ENCODE measurements at places on chromosomes 16 and 17.

DNA sequence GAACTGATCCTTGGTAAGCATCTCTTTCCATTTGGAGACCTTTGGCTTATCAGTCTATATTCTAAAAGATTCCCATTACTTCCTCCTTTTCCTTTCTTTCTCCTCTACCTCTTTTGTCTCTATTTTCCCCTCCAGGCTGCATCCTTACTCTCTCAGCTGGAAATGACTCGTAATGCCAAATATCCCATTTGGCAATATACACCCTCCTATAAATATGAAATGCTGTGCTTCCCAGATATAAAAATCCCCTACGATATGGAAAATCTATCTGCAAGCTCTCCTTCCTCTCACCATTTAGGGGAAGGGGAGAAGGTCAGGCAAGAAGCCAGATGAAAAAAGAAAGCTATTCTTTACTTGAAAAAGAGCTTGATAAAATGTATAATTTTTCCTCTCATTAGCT lies 39.9 kb downstream of the XPO6 start:
- peaks cover 49% of the 10 kb centered on the region for H3K4me1 ChIP-seq
- ATAC-seq: no peak
- no peaks in the 10 kb centered on the region for H3K27me3 ChIP-seq
- H3K27ac ChIP-seq: peak overlapping the region; percentile 74
- H3K4me3 ChIP-seq: no peak overlapping the region

DNA sequence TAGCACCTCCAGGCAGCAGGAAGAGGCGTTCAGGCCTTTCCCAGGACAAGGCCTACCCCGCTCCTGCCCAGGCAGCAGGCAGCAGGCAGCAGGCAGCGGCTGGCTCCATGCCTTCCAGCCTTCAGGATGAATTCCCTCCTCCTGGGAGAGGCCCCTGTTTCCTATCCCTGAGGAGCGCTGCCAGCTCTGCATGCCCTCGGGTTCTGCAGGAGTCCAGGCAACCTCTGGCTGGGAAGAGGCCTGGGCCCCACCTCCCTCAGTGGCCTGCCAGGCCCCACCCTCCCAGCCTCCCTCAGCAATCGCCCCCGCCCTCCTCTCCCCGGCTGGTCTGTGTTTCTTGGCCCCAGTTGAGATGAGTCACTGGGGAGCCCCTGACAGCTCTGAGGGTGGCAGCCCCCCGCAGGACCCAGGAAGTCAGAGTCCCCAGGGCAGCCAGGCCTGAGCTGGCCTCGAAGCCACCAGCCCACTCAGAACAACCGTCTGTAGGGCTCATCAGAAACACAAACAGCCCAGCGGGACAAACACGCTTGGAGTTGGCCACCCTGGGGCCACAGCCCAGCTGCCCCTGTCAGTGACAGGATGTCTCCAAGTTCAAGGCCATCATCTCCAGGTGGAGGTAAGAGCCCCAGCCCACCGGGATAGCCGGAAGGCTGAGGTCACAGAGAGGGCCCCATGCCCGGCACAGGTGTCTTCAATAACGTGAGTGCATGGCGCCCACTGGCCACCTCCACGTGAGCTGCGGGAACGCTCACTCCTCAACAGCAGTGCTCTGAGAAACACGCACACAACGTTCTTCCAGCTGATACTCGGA lies 39.5 kb upstream of the CIBAR2 start:
- no peak overlapping the region for H3K4me3 ChIP-seq
- H3K27me3 ChIP-seq: peaks cover 8% of the 10 kb centered on the region
- ATAC-seq: no peak
- H3K27ac ChIP-seq: no peak overlapping the region
- H3K4me1 ChIP-seq: peaks cover 10% of the 10 kb centered on the region

DNA sequence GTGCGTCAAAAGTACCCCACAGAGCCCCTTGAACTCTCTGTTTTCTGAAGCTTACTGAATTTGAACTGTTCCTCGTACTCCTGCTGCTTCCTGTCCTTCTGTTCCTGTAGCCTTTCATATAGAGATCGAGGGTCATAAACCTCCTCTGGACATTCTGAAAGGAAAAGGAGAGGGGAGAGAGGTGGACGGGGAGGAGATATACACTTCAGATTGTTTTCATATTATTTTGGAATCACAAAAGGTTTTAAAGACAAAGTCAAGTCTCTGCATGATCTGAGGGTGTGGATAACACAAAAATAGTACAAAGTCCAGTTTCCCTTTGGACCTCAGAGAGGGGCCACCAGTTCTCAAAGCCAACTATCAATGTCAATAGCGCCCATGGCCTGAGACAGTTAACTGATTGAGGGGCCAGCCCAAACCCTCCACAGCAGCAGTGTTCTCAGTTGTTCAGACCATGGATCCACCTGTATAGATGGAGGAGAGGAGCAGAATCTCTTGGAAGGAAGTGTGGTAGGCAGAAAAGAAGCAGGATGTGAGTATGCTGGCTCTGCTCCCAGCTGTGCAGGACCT lies 13.0 kb downstream of the PSME3IP1 start:
- H3K27ac ChIP-seq: no peak overlapping the region
- H3K4me3 ChIP-seq: no peak overlapping the region
- no peak for ATAC-seq
- no peaks in the 10 kb centered on the region for H3K4me1 ChIP-seq

- H3K27ac ChIP-seq: peak overlapping the region; percentile 87
- no peaks in the 10 kb centered on the region for H3K27me3 ChIP-seq
- no peaks in the 10 kb centered on the region for H3K36me3 ChIP-seq
- H3K4me3 ChIP-seq: peak overlapping the region; percentile 80
Observed at GRCh38 chr16:50244504-50245416, 21.6 kb upstream of the ADCY7 start.

GRCh38 chr16:22214889-22215288 lies 8.8 kb downstream of the EEF2K start:
- H3K36me3 ChIP-seq: peaks cover 19% of the 10 kb centered on the region
- ATAC-seq: no peak
- peaks cover 11% of the 10 kb centered on the region for H3K4me1 ChIP-seq
- peak overlapping the region; percentile 2 for H3K27ac ChIP-seq
- no peak overlapping the region for H3K4me3 ChIP-seq
- no peaks in the 10 kb centered on the region for H3K27me3 ChIP-seq

- H3K36me3 ChIP-seq: peaks cover 99% of the 10 kb centered on the region
- ATAC-seq: no peak
- peak overlapping the region; percentile 11 for H3K27ac ChIP-seq
- peaks cover 3% of the 10 kb centered on the region for H3K4me1 ChIP-seq
- H3K4me3 ChIP-seq: no peak overlapping the region
Observed at GRCh38 chr17:40130352-40131042, 8.7 kb downstream of the MSL1 start.

- H3K4me1 ChIP-seq: peaks cover 2% of the 10 kb centered on the region
- H3K27me3 ChIP-seq: no peaks in the 10 kb centered on the region
- H3K27ac ChIP-seq: no peak overlapping the region
- ATAC-seq: no peak
- no peak overlapping the region for H3K4me3 ChIP-seq
- H3K36me3 ChIP-seq: no peaks in the 10 kb centered on the region
Observed at GRCh38 chr17:77892469-77893143, 65.9 kb upstream of the TNRC6C start.

GRCh38 chr17:52030052-52030451 lies 128.5 kb downstream of the CA10 start:
- H3K36me3 ChIP-seq: no peaks in the 10 kb centered on the region
- no peak for ATAC-seq
- no peak overlapping the region for H3K27ac ChIP-seq
- H3K27me3 ChIP-seq: peaks cover 14% of the 10 kb centered on the region

DNA sequence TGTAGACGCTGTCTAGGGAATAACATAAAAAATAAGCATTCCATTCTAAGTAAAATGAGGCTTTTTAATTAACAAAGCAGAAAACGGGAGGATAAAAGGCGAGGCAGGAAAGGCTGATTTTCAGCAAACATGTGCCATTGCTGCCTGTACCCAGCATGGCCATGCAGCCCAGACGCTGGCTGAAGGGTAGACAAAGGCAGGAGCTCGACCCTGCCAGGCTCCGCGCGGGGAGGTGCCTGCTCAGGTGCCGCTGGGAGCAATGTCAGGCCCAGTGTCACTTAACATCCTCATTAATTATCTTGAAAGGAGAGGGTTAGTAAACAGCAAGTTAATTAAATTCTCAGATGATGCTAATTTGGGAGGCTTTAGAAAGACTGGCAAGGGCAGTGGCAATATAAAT lies 136.0 kb downstream of the ZFHX3 start:
- H3K27me3 ChIP-seq: peaks cover 4% of the 10 kb centered on the region
- no peak overlapping the region for H3K27ac ChIP-seq
- no peak overlapping the region for H3K4me3 ChIP-seq
- H3K4me1 ChIP-seq: no peaks in the 10 kb centered on the region

GRCh38 chr17:45289301-45290268 lies 27.2 kb downstream of the MAP3K14 start:
- peaks cover 29% of the 10 kb centered on the region for H3K4me1 ChIP-seq
- ATAC-seq: no peak
- H3K36me3 ChIP-seq: peaks cover 99% of the 10 kb centered on the region
- H3K4me3 ChIP-seq: no peak overlapping the region
- H3K27ac ChIP-seq: peak overlapping the region; percentile 44

- H3K36me3 ChIP-seq: peaks cover 43% of the 10 kb centered on the region
- H3K27me3 ChIP-seq: peaks cover 14% of the 10 kb centered on the region
- H3K4me1 ChIP-seq: peaks cover 11% of the 10 kb centered on the region
- peak; percentile 1 for ATAC-seq
Observed at GRCh38 chr16:75566758-75567255, 628 bp downstream of the GABARAPL2 start.

DNA sequence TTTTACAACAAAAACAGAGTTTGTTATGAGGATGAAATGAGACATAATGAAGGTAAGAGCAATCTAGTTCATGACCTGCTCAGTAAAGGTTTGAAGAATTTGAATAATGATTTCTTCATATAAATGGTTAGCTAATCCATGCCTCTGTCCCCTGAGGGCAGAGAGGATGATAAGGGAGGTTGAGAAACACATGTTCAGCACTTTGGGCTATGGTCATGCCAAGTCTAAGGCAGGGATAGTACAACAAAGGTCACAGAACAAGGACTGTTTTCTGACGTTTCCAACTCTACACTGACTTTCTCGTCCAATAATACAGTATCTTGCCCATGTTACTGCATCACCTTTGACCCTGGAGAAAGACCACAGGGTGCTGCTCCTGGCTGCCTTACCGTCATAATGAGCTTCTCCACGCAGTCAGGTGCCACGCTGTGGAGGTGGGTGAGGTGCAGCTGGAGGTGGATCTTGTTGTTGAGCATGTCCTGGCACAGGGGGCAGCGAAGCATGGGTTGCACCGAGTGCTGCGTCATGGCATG lies 236.7 kb downstream of the ZFHX3 start:
- H3K27me3 ChIP-seq: no peaks in the 10 kb centered on the region
- no peak overlapping the region for H3K4me3 ChIP-seq
- H3K4me1 ChIP-seq: no peaks in the 10 kb centered on the region
- H3K27ac ChIP-seq: no peak overlapping the region

- H3K27me3 ChIP-seq: peaks cover 7% of the 10 kb centered on the region
- H3K36me3 ChIP-seq: no peaks in the 10 kb centered on the region
- no peak overlapping the region for H3K4me3 ChIP-seq
- no peak for ATAC-seq
Observed at GRCh38 chr16:57696240-57696639, 1.6 kb downstream of the DRC7 start.

GRCh38 chr16:82936941-82937551 lies 310.3 kb downstream of the CDH13 start:
- ATAC-seq: no peak
- no peak overlapping the region for H3K4me3 ChIP-seq
- no peak overlapping the region for H3K27ac ChIP-seq
- peaks cover 14% of the 10 kb centered on the region for H3K27me3 ChIP-seq
- H3K36me3 ChIP-seq: no peaks in the 10 kb centered on the region

- peaks cover 6% of the 10 kb centered on the region for H3K27me3 ChIP-seq
- ATAC-seq: peak; percentile 59
- H3K4me3 ChIP-seq: no peak overlapping the region
- no peaks in the 10 kb centered on the region for H3K36me3 ChIP-seq
- no peaks in the 10 kb centered on the region for H3K4me1 ChIP-seq
Observed at GRCh38 chr17:8785547-8786413, 13.4 kb downstream of the MFSD6L start.

DNA sequence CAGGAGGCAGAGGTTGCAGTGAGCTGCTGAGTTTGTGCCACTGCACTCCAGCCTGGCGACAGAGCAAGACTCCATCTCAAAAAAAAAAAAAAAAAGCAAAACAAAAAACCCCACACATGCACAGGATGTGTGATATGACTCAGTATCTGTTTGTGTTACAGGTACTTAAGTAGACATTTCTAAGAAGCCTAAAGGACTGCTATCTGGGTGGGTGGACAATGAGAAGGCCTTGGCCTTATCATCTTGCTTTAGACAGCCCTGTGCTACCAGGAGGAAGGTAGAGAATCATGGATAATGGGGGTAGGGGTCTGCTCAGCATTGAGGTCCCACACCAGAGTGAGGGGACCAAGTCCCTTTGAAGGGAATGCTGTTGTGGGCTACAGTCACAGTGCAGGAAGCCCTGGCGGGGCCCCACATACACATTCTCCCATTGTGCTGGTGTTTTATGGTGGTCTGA lies 26.7 kb downstream of the PLD6 start:
- H3K27ac ChIP-seq: peak overlapping the region; percentile 97
- ATAC-seq: peak; percentile 71
- no peaks in the 10 kb centered on the region for H3K27me3 ChIP-seq

DNA sequence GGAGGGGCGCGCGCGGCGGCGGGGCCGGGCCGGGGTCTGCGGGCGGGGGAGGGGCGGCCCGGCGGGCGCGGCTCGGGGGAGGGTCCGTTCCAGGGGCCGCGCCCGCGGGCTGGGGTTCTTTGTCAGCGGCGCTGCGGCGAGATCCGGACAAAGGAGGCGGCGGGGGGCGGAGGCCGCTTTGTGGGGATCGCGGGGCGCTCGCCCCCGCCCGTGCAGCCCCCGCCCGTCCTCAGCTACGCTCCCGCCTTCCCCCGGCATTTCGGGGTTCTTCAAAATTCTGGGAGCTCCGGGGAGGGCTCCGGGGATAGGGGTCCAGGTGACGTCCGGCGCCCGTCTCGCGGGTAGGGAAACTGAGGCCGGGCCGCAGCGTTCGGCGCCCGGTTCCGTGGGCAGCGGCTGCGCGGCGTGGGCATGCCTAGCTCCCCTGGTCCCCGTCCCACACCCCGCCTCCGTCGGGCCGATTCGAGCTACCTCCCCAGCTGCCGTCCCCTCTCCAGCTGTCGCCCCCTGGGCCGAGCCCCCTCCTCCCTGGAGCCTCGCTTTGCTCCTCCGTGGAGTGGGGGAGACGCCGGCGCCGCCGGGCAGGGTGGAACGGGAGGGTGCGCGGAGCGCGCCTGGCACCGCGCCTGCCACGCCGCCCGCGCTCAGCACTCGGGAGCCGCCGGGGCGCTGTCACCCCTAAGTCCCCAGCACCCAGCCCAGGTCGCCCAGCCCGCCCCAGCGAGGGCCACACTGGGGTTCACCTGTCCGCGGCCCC lies 546 bp downstream of the SNN start:
- peaks cover 18% of the 10 kb centered on the region for H3K4me1 ChIP-seq
- H3K4me3 ChIP-seq: peak overlapping the region; percentile 79
- no peak overlapping the region for H3K27ac ChIP-seq
- ATAC-seq: no peak
- no peaks in the 10 kb centered on the region for H3K36me3 ChIP-seq
- no peaks in the 10 kb centered on the region for H3K27me3 ChIP-seq

DNA sequence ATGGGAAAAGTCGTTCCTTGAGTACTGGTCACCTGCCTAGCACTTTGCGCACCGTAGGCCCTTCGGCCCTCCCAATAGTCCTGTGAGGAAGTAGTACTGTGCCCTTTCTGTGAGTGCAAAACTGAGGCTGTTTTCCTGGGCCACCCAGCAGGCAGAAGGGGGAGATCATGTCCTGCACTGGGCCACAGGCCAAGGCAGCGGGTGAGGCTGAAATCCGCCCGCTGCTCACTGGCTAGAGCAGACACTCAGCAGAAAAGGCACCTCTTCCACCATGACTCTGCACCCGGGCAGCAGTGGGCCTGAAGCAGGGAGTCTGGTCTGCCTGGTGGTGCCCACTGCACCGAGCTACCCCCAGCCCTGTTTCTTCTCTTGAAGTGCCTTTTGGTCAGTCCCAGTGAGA lies 20.2 kb downstream of the METTL22 start:
- no peak overlapping the region for H3K27ac ChIP-seq
- peaks cover 17% of the 10 kb centered on the region for H3K4me1 ChIP-seq
- no peak for ATAC-seq
- H3K4me3 ChIP-seq: no peak overlapping the region
- peaks cover 97% of the 10 kb centered on the region for H3K36me3 ChIP-seq
